CD4-positive, alpha-beta memory T cell (primary cell): ENCODE measurements at places on chromosomes 3 and 15.

GRCh38 chr15:63013052-63013808 is 29.3 kb upstream of the TPM1 start:
- DNase-seq, result no peak

GRCh38 chr3:122268257-122269024 is 56.6 kb upstream of the CSTA start:
- no peak for DNase-seq

DNA sequence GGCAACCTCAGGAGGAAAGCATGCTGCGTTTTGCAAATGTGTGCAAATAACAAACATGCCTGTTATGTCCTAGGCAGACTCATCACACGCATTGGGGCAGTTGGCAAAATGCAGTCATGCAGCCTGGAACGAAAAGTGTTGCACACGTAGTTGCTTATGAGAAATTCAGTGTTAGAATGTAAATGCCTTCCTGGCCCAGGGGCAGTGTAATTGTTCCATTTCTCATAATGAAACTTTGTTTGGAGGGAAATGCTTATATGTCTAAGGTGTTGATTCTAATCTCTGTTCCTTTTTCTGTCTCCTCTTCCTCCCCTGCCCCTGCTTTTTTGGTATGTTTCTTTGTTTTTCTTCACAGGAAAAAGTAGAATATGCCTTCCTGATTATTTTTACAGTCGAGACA is 156.0 kb downstream of the CACNA1D start:
- DNase-seq, result no peak

DNA sequence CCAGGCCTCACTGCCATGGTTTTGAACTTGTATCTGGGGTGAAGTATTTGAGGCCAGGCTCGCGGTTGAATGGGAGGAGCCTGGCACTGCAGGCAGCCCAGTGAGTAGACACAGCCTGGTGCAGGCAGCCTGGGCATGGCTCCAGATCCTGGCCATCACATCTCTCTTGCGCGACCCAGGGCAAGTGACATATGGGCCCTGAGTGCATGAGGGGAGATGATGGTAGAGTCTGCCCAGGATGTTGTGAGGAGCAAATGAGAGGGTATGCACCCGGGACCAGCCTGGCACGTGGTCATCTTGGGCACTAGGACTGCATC is 103.5 kb downstream of the TBC1D2B start:
- no peak for DNase-seq

GRCh38 chr3:168094877-168095610 is 680 bp downstream of the GOLIM4 start:
- DNase-seq, result no peak

- DNase-seq, result no peak
Measured at GRCh38 chr15:75195766-75196241, 5.9 kb upstream of the C15orf39 start.

DNA sequence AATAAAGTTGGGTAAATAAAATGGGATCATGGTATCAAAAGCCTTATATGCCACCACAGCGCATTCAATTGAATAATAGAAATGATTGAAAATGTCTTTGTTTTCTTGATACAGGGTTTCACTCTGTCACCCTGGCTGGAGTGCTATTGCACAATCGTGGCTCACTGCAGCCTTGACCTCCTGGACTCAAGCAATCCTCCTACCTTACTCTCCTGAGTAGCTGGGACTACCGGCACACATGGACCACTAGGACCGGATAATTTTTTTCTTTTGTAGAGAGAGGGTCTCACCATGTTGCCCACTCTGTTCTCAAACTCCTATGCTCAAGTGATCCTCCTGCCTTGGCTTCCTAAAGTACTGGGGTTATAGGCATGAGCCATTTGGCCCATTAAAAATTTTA is 33.8 kb upstream of the BBX start:
- no peak for DNase-seq

DNA sequence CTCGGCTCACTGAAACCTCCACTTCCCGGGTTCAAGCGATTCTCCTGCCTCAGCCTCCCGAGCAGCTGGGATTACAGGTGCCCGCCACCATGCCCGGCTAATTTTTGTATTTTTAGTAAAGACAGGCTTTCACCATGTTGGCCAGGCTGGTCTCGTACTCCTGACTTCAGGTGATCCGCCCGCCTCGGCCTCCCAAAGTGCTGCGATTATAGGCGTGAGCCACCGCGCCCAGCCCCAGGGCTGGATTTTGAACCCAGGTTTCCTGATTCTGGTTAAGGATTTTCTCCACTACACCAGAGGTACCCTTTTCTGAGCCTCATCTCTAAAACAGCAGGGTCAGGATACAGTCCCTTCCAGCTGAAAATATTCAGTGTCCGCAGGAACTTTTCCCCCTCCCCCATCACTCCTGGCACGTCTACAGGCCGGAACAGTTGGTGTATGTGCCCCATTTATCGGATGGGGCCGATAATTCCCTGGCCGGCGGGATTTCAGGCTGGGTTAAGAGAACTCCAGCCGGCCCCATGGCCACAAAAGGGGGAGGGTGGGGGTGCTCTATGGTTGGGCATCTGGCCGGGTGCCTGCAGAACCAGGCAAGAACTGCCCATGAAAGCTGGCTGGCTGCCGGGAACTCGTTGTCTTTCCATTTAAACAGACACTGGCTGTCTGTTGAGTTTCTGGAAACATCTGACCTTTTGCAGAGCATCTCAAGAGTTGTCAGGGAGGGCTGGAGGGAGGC is 26.8 kb upstream of the SEMA4B start:
- no peak for DNase-seq

DNA sequence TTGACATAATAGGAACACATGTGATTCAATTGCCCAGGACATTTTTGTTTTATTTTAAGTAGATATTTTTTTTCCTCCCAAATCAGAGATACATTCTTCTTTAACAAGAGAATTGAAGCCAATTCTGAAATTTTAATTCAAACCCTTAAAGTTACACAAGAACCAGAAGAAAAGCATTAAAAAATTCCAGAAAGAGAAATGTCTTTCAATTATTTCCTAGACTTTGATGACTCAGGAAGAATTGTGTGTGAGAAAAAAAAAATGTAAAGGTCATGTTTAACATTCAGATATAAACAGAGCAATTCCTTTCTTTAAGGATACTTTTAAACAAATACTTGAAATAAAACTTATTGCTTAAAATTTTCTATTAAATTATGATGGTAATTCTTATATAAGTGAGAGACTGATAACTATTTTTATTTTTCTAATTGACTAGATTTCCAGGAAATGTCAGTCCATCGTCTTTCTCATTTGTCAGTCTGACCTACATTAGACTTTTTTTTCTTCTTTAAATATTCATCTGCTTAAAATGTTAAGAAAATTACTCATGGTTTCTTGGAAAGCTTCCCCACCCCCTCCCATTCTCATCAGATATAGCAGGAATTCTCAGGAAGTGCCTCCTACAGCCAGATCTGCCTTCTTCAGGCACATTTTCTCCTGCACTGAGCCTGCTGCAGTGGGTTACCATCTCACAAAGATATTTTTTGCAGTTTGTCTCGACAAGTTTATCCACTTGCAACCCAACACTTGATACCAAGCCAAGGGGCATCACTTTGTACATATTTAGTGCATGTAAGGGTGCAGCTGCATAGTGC is 261.8 kb upstream of the CBLB start:
- DNase-seq, result no peak

DNA sequence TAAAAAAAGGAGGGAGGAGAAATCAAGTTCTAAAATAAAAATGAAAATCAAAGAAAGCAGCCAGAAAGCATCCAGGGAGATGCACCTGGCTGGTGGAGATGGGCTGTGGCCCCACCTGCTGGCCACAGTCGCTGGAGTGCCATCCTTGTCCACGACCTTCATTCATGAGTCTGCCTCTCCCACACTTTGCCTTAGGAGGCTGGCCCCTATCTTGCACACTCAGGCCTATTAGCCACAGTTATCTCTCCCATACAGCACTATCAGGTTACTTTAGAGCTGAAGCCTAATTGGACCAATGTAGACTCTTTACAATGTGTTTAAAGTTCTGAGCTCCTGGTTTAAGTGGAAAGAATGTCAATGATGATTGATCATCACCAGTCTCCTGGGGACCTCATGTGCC is 392.0 kb upstream of the RORA start:
- no peak for DNase-seq

- no peak for DNase-seq
Measured at GRCh38 chr3:36447061-36447460, 66.8 kb downstream of the STAC start.
